ENCODE measurements at places on chromosomes 13 and 19. TPM values are rescaled to one million over a fixed set of nuclear protein-coding genes. Genes with fewer than 3 reads are reported as not detected.

LGALS4 gene
- total RNA-seq: 1.3 TPM

CD33 gene
- total RNA-seq: not detected

EDNRB gene
- total RNA-seq: not detected

PKN1 gene
- 233 TPM for total RNA-seq

SLC1A6 gene
- not detected for total RNA-seq

ZNF552 gene
- total RNA-seq: 11.4 TPM

Data from OCI-LY7 (cell line).